ENCODE measurements at places on chromosomes 13 and 19. TPM values are rescaled to one million over a fixed set of nuclear protein-coding genes. Genes with fewer than 3 reads are reported as not detected.

Gene TMEM143
- 90.8 TPM for total RNA-seq

Gene CEACAM5
- not detected for total RNA-seq

Gene ZIK1
- 3.1 TPM for total RNA-seq

Gene MYO1F
- total RNA-seq: 25.7 TPM

Gene UHRF1
- 1.5 TPM for total RNA-seq

Gene FOXO1
- 12.3 TPM for total RNA-seq

Gene CDX2
- not detected for total RNA-seq

Gene COX6B2
- total RNA-seq: not detected

Gene CCNA1
- total RNA-seq: 0.38 TPM

Gene ATCAY
- not detected for total RNA-seq

Gene NLRP5
- not detected for total RNA-seq

Gene KLK6
- total RNA-seq: not detected

Gene SELENOV
- not detected for total RNA-seq

Gene MISP3
- 5.2 TPM for total RNA-seq

Gene PLK5
- not detected for total RNA-seq

Gene UGGT2
- 13.4 TPM for total RNA-seq

Data from heart right ventricle (tissue), 16 donors.